ENCODE measurements at places on chromosomes 16 and 17.
A peak's percentile ranks its signal among the peaks of the same experiment; 100 is the strongest.

DNA sequence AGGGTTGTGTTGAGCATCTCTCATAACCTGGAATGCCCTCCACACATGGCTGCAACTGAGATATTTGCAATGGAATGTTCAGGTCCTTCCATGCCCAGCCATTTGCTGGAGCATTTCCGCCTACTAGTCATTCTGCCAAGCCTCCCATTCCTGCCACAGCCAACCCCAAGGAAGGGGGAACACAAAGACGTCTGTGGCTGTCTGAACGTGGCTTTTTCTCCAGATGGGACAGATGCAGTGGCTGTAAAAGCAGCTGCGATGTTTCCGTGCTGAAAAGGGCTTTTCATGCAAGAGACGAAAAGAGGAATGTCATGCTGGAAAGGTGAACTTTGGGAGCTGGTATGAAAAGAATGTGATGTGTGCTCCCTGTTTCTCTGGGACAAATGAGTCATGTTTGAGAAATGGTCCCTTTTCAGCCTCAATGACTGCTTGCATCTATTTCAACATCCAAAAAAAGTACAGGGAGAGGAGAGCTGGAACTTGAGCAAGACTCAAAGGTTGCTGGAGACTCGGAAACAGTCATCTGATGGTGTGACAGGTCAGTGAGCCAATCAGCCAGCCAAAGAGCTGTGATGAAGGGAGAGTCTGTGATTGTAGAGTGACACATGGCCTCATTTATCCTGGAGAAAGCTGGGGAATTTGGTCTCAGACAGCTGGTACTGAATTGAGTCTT is 208.9 kb downstream of the SHISA9 start:
- no peak for DNase-seq

DNA sequence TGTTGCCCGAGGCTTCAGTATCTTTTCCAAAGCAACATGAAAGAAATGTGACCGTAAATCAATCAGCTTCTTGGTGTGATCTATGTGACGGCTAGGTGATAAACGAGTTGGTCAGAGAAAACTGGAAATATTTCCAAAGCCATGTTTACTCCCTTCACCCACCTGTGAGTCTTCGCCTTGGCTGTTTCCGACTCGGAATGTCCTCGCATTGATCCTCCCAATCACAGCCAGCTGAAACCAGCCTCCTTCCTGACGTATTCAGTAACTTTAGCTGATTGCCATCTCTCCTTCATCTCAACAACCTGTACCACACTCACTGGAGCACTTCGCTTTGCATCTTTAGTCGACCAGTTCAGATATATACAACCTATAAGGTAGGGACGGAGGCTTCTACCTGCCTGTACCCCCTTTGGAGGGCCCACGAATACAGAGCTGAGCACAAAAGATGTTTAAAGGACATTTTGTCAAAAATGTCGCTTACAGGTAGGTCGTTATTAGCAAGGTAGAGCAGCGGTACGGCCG is 705 bp downstream of the KRABD2 start:
- DNase-seq, result no peak

DNA sequence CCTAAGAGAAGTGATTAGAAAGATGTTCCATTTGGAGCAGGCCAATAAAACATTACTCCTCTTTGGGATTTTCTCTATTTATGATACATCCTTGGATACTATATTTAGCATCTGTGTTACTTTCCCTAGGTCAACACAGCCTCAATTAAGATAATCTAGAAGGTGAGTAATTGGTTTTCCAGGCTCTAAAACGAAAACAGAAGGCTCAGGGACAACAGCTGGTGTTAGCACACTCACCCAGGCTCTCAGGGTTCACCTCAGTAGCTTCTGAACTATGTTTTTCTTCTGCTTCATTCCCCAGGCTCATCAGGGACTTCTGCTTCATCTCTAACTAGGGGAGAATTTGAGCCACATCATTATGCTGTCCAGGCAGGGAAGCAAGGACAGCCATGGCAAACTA is 76.6 kb downstream of the ZZEF1 start:
- no peak for DNase-seq

DNA sequence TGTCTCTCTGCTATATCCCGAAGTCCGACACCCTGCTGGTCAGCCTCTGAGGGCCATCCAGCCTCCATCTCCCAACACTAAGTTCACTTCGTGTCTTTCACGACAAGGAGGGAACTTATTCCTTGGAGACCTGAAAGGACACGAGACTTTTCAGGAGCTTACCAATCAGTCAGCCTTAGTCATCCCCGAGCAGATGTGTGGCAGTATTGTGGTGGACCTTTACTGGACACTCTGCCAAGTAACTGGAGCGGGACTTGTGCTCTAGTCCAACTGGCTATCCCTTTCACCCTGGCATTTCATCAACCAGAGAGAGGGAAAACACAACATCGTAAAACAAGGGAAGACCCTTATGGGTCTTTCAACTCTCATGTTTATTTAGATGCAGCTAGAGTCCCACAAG is 87.1 kb downstream of the EMP2 start:
- DNase-seq, result no peak

- DNase-seq, result no peak
Observed at GRCh38 chr16:9105189-9105588, 13.7 kb downstream of the HAPSTR1 start.

- no peak for DNase-seq
Observed at GRCh38 chr16:86035906-86036305, 136.9 kb downstream of the IRF8 start.

DNA sequence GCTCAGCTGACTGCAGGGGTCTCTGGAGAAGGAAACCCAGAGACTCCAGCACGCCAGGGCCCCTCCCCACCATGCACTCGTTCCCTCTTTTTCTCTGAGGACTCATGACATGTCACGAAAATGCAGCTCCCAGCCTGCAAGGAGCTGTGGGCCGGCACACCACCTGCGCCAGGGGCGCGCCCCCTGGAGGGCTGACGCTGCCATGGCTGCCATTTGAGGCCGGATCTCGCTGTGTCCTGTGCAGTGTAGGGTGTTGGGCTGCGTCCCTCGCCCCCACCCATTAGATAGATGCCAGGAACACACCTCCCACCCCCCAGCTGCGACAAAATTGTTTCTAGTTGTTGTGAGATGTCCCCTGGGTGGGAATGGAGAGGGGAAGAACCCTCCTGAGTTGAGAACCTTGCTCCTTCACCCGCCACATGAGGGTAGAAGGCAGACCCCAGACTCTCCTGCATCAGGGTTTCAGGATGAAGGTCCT is 8.2 kb downstream of the SYNGR2 start:
- DNase-seq, result peak; percentile 78

- DNase-seq, result no peak
Observed at GRCh38 chr17:77429369-77429968, 288.7 kb downstream of the SEC14L1 start.

DNA sequence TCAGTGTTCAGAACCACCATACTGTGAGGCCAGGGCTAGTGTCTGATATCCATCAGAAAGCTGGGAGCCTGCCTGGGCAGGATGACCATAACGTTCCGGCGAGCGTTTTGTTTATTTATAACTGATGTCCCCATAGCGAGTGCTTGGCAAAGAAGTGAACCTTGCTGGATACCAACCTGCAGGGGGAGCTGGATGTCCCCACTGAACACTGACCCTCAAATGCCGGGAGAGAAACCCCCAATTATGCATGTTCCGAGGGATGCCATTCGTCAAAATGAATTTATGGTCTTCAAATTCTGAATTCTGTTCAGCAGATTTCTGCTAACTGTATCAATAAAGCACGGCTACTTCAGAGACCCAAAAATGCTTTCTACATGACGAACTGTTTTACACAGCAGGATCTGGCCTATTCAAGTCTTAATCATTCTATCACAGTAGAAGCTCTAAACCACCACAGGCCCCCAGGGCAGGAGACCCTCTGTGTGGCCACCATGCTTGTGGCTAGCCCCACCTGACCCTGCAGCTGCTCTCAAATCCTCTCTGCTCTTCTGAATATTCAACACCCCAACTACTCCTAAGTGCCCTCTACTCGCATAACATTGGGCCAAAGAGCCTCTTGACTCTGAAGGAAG is 15.2 kb downstream of the MED24 start:
- peak; percentile 90 for DNase-seq

DNA sequence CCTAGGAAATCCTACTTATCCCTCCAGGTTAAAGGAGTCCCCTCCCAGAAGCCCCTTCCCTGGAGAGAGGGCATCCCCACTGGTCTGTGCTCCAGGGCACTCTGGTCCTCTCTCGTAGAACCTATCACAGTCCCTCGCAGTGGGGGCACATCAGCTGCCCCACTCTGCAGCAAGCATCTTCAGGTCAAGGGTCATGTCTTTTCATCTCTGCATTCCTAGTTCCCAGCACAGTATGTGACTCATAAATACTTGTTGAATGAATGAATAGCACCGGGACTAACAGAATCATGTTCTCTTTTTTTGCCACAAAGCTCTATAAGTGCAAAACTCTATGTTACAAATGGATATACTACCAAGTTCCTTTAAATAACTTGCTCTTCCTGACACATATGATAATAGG is 36.0 kb downstream of the RNF157 start:
- DNase-seq, result no peak

DNA sequence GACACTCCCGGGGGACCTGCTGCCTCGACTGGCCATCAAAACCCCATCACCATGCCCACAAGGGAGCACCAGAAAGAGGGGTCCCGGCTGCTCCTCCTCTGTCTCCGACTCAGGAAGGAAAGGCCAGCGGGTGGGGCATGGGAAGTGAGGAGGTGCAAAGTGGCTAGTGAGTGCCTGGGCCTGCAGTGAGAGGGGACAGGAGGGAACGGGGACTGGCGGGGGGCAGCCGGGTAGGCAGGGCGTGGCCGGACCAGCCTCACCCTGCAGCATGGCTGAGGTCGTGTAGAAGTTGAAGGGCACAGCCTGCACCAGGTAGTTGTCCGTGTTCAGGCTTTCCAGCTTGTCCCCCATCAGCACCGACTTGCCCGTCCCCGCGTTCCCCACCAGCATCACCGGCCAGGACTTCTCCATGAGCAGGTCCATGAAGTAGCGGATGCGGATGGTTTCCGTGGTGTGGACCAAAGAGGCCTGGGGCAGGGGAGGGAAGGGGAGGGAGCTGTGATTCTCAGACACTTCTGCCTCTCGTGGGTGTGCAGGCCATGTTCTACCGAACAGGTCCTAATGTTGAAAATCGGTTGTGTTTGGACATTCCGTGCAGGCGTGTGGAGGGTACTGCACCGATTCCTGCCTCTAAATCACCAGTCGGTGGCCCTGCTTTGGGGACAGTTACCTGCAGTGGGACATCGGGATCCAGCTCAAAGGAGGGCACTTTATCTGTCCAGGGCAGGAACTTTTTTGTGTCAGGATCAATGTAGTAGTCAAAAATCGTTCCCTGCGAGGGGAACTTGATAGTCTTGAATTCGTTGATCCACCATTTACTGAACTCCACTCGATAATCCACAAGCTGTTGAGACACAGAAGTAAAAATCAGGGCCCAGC is 91.7 kb downstream of the DNAH17 start:
- no peak for DNase-seq

GRCh38 chr17:76131692-76132573 is 9.1 kb downstream of the FOXJ1 start:
- DNase-seq, result no peak

DNA sequence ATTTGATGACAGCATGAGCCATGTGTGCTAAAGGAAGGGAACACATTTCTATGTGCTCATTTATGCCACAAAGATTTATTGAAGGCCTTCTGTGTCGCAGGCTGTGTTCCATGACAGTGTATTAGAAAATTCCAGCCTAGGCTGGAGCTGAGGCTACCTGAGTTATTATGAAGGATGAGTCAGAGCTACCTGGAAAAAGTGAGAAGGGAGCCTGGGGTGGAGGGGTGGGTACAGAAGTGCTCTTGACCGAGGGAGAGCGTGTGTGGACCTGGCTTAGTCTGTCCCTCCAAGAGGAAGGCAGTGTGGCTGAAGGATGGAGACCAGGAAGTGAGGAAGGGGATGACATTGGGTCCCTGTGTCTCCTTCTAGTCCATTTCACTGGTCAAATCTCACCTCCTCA is 98.3 kb downstream of the N4BP1 start:
- no peak for DNase-seq

DNA sequence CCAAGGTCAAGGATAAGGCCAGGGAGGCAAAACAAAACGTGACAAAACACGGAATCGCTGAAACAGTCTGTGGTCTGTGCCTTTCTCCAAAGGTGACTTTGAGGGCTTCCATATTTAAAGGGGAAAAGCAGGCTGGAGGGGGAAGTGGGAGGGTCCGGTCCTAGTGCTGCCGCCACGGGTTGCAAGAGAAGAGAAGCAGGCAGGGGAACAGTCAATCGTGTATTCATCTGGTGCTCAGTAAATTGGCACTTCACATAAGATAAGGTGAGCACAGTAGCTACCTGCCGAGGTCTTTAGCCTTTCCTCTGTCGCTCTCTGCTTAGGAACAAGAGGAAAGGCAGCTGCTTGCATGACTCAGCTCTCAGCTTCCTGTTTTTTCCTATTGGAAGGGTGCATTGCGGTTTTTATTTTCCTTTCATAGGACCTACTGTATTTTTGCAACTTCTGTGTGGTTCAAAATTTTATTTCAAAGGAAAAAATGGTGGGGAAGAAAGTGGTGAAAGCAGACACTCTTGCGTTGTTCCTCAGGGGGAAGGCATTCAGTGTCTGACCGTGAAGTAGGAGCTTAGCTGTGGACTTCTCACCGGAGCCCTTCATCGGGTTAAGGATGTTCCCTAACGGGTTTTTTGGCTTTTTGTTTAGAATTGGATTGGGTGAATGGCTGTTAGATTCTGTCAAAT is 7.1 kb upstream of the LGALS3BP start:
- no peak for DNase-seq

GRCh38 chr16:86566966-86567700 is 504 bp downstream of the FOXC2 start:
- no peak for DNase-seq

- DNase-seq, result no peak
Observed at GRCh38 chr16:69113216-69113615, 7.8 kb downstream of the HAS3 start.

GRCh38 chr16:48164907-48165715 is 9.3 kb upstream of the ABCC12 start:
- DNase-seq, result peak; percentile 86

DNA sequence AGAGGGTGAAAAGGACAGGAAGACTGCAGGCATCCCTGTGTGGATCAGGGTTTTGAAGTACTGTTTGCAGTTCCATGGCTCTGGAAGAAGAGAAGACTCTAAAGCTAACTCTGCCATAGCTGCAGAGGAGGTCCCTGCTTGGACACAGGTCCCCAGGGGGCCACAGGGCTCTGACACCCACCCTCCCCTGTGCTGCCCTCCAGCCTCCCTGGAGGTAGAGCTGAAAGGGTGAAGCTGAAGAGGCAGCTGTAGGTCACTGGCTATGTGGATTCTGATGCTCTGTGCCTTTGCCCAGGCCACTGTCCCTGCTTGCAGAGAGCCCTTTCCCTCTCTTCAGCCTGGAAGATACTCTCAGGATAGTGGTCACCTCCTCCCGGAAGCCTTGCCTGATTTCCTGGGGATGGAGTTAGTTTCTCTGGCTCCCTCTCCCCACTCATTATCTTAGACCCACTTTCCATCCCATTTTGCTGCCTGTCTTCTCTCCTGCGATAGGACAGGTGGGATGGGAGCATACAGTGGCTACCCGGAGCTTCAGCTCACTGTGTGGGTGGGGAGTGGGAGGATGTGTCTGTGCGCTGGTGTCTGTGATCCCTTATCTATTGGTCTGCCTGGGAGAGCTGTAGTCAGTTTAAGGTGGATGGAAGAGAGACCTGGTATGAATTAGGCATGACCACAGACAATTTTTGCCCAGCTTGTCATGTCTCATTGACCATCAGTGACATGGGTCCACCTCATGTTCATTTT is 89.8 kb upstream of the TMEM97 start:
- no peak for DNase-seq

- DNase-seq, result peak; percentile 93
Observed at GRCh38 chr16:29961479-29962343, at the start of gene TMEM219. Gene TMEM219 (plus strand): TSS chr16:29962079. CDS start chr16:29963144, 1,065 bp downstream.

- DNase-seq, result no peak
Observed at GRCh38 chr16:89484923-89485679, 5.3 kb downstream of the ANKRD11 start.

Measured in suprapubic skin (tissue), 4 donors.